ENCODE measurements at places on chromosomes 5 and 9.
A peak's percentile ranks its signal among the peaks of the same experiment; 100 is the strongest.

DNA sequence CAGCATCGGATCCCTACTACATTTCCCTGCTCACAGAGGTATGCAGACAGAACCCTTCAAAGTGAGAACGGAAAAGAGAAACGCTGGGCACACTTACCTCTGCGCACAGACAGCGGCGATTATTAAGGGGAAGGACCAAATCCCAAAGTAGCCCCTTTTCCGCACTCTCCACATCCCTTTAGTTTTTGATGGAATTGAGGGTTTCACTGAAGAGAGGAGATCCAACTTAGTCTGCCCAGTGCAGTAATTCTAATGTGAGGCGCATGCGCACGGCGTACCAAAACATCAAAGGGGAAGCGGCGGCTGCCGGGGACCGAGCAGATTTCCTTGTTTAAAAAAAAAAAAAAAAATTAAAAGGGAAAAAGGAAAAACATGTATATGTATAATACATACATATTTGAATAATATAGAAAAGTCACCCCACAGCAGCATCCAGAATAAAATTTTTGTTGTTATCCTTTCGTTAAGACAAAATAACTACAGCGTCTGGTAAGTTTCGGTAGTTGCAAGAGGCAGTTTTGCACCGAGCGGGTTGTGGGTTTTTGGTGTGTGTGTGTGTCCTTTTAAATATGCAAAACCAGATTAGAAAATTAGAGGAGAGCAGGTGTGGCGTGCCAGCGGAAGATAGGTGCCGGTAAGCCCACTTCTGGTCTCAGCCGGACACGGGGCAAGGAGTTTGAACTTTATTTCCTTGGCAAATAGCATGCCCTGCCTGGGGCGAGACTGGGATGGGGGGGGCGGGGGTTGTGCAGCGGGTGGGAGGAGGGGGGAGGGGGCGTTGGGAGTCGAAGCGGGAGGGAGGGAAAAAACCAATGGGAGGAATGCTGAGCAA is at the start of gene GABRB2:
Gene GABRB2, minus strand, starts transcription at position 256 of the 832 bp plus-strand sequence. Its CDS starts 82 bp downstream, at position 174.
- peak; percentile 5 for DNase-seq

DNA sequence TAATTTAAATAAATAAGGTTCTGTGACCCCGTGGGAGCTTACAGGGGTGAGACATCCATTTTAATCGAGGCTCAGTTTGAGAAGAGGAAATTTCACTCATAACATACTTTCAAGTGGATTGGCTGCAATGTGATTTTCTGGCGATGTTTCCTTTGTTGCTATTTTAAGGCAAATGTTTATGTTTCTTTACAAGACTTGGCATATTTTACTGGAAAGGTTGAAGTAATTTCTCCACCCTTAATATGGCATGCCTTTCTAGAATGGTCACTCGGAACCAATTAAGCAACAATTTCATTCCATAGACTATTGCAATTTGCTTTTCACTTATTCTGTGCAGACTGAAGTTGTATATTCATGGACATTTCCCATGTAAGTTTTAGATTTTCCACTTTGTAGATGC is 438.0 kb upstream of the WWC1 start:
- no peak for DNase-seq

GRCh38 chr9:14524873-14525515 is 168.2 kb downstream of the ZDHHC21 start:
- DNase-seq, result peak; percentile 24

GRCh38 chr5:145483212-145483611 is 351.9 kb downstream of the PRELID2 start:
- DNase-seq, result no peak

DNA sequence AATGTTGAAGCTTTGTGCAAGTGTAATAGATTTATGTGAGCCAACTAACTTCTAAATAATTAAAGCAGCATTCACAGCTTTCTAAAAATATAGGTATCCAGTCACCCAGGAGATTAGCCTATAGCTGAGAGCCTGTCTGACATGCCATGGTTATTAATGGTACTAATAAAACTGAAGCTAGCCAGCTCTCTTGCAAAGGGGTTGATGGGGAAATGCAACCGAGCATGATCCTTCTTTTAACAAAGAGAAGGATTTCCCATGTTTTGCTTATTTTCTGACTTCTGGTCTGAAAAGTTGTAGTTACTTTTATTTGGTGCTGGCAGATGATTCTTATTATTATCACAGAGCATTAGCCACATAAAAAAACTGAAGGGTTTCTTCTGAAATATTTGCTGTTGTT is 488.7 kb upstream of the CYLC2 start:
- no peak for DNase-seq

DNA sequence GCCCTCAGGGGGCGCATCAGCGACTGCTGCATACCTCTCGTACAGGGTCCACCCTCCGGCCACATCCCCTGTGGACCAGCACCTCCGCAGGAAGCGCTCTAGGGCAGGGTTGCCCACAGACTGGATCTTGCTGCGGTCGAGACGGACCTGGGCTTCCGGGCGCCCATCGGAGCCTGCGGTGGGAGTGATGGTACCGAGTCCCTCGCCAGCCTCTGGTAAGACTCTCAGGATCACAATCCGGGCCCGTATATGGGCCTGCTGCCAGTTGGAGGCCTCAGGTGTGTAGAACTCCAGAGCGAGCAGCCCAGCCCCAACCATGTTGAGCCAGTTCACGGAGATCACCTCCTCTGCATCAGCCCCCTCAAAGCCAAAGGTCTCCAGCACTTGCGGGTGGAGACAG is 323.0 kb downstream of the ANXA1 start:
- DNase-seq, result no peak

GRCh38 chr9:68821911-68822310 is 116.9 kb downstream of the PIP5K1B start:
- DNase-seq, result no peak

GRCh38 chr5:149238540-149238939 is 33.1 kb upstream of the AFAP1L1 start:
- DNase-seq, result no peak

DNA sequence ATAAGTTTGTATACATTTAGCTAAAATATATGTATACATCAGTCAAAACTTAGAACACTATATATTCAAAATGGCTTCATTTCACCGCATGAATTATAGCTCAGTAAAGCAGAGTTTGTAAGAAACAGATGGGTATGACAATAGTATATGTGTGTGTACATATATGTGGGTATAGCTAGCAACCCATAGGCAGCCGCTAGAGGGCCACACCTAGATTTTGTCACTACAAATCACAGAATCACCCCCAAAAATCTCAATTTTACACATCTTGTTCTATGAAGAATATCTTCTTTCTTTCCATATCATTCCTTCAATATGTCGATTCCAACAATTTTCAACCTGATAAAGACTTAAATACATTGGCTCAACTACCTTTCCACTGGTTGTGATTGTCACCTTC is 357.8 kb upstream of the CCNG1 start:
- DNase-seq, result no peak

DNA sequence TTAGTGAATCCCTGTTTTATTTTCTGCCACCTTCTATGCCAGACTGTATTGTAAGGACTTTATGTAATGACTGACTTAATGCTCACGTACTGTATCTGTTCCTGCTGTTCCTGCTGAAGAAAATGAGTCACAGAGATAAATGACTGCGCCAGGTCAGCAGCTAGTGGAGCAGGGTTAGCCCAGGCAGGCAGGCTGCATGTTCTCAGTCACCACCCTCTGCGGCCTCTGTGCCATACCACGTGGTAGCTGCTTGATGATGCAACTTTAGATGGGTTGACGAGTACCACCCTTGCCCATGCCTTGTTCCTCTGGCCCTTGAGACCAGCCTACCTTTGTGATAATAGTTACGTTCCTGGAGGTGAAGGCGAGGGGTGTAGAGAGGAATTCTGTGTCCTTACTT is 161.9 kb downstream of the TRIO start:
- DNase-seq, result no peak

- DNase-seq, result no peak
Measured at GRCh38 chr5:82570-82969, 9.4 kb upstream of the PLEKHG4B start.

- DNase-seq, result no peak
Measured at GRCh38 chr5:5360941-5361520, 61.4 kb upstream of the ICE1 start.

DNA sequence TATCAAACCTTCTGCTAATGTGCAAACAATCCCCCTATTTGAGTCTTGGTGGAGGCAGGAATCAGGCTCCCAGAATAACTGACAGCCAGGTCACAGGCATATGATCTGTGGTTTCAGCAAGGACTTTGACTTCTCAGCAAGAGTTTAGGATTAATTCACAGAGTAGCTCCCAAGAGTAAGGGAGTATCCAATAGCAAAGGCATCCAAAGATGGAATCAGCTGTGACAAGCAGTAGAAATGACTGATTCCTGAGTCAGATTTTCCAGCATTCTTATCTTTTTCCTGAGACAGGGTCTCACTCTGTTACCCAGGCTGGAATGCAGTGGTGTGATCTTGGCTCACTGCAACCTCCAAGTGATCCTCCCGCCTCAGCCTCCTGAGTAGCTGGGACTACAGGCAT is 108.3 kb downstream of the EPB41L4A start:
- DNase-seq, result no peak

- DNase-seq, result no peak
Measured at GRCh38 chr5:102545175-102545574, 46.4 kb upstream of the SLCO6A1 start.

DNA sequence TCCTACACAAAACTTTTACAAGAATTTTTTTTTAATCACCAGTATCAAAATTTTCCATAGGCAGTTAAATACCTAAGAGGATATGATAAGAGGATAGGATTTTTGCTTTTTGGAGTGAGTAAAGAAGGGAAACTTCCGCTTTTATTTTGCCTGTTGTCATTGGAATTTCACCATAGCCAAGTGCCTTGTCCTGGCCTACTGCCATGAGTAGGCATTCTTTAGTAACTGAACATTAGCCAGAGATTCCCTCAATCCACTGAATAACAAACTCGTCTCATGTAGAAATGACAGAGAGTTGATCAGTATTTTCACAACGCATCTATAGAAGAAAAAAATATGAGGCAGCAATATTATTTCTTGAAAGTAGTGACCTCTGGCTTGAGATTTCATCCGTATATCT is 289.6 kb upstream of the ADAMTSL1 start:
- DNase-seq, result no peak

GRCh38 chr9:105316703-105317102 is 72.3 kb downstream of the SLC44A1 start:
- DNase-seq, result no peak

DNA sequence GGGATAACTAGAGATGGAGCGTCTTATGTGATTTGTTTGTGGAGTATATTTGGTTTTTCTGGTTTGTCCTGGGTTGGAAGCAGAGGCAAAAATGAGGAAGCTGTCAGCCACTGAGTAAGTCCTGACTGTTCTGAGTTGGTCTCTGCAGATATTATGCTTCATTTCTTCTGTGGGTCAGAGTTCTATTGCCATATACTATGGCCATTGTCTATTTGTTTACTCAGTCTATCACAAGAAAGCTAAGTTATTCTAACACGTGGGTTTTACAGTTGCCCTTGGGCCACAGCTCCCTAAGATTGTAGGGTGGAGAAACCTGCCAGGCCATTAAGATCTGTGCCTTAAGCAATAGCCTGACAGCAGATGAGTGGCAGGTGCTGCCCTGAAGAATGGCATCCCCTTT is 3.0 kb upstream of the CTSV start:
- DNase-seq, result no peak

DNA sequence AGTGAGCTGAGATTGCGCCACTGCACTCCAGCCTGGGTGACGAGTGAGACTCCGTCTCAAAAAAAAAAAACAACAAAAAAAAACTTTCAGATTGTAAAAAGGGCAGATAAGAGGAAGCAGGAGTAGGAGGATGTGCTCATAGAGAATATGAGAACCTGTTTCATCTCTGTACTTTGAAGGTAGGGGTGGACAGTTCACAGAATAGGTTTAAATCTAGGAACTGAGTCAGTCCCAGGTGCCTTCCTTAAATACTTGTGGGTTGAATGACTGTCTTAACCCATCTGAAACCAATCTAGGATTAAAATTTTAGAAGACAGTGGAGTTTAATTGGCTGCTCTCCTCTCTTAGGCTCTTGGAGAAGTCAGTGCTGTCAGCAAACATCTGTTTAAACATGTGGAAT is 12.4 kb downstream of the POLK start:
- no peak for DNase-seq

DNA sequence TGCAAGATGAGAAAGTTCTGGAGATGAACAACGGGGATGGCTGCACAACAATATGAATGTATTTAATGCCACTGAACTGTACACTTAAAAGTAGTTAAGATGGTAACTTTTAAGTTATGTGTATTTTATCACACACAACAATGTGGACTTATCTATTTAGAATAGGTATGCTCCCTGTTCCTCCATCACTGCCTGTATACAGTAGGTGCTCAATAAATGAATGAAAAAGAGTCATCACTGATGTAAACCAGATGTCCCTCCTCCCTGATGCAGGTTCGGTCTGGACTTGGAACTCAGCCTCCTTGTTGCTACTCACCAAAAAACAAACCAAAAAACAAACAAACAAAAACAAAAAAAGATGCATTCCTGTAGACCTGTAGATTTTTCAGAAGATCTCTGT is 65.9 kb upstream of the BOD1 start:
- no peak for DNase-seq

DNA sequence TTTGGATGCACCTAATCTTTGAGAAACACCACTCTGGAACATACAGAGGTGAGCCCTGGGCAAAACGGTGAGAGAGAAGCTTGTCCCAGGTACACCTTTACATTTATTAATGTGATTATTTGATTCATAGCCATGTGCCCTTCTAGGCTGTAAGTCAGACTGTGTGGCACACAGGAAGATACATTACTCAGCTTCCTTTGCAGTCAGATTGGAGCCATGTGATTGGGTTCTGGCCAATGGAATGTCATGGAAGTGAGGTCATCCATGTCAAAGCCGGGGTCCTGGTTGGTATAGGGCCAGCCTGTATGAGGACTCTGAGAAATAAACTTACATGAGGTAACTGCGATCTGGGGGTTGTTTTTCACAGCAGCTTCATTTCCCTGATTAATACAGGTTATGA is 106.8 kb upstream of the CD180 start:
- no peak for DNase-seq

DNA sequence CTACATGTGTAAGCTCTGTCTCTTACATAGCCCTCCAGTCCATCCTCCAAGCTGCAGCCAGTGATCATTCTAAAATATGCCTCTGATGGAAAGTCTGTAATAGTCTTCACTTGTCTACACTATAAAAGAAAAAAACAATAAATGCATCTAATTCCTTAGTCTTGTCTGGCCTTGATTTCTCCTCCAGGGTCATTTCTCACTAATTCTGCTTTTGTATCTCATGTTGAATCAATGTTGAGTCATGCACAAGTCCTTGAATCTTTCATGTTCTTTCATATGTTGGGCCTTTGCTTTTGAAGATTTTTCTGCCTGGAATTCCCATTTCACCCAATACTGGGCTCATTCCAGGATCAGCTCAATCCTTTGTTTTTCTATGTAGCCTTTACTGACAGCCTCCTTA is 121.1 kb upstream of the TRIM32 start:
- DNase-seq, result no peak

GRCh38 chr9:25322142-25322541 is 356.1 kb downstream of the TUSC1 start:
- DNase-seq, result no peak

DNA sequence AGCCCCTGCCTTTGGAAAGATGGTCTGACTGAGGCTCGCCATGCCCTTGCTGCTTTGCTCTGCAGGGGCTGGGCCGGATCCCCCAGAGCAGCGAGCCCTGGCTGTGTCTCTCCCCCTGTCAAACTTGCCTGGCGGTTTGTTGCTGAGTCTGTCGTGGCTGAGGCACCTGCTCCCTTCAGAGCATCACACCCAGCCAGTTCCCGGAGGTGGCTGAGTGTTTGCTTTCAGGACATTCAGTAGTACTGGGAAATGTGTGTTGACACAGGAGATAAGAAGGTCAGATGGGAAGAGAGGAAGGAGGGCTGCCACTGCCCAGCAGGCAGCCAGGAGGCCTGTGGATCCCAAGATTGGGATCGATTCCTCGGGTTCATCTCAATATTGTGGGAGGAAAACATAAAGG is 62.9 kb downstream of the GADD45G start:
- DNase-seq, result peak; percentile 54
